ENCODE measurements at places on chromosomes 13 and 19.
A peak's percentile ranks its signal among the peaks of the same experiment; 100 is the strongest.

DNA sequence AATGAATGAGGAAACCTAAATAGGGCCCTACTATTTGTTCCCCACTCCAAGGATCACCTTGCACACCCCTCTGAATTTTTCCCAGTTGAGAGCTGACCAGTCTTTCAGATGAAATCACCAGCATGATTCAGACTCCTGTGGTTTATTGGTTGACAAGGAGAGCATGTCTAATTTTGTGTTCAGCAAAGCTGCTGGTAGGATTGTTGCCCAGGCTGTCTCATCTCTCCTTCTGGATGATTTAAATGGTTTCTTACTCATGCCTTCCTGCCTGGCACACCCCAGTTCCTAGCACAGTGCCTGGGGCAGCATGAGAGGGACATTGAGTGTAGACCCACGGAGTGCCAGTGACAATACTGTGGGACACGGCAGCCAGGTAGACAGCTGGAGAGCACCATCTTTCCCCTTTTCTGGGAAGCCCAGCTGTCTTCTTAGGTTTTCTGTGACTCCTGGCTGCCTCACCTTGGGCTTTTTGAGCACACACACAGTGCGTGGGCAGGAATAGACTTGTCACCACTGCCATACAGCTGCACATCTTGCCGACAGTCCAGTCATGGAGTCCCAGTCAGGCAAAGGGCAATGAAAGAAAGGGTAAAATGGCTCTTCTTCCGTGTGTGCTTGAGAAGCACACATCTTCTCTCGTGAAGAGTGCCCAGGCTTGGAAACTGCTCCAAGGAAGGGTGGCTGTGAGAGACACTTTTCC, 12.3 kb downstream of the FGF9 start:
- DNase-seq = no peak

GRCh38 chr19:13212759-13213330, 62.6 kb downstream of the IER2 start:
- DNase-seq = peak; percentile 68

- peak; percentile 37 for DNase-seq
Observed at GRCh38 chr13:49444524-49445395, 686 bp downstream of the SETDB2 start.

- no peak for DNase-seq
Observed at GRCh38 chr19:5246554-5247155, 94.0 kb downstream of the PTPRS start.

GRCh38 chr13:39461685-39462266, 141.2 kb downstream of the LHFPL6 start:
- DNase-seq = no peak

GRCh38 chr19:43546581-43546980, 13.6 kb downstream of the ZNF575 start:
- DNase-seq = no peak

- no peak for DNase-seq
Observed at GRCh38 chr19:30167206-30167868, 204.8 kb upstream of the ZNF536 start.

DNA sequence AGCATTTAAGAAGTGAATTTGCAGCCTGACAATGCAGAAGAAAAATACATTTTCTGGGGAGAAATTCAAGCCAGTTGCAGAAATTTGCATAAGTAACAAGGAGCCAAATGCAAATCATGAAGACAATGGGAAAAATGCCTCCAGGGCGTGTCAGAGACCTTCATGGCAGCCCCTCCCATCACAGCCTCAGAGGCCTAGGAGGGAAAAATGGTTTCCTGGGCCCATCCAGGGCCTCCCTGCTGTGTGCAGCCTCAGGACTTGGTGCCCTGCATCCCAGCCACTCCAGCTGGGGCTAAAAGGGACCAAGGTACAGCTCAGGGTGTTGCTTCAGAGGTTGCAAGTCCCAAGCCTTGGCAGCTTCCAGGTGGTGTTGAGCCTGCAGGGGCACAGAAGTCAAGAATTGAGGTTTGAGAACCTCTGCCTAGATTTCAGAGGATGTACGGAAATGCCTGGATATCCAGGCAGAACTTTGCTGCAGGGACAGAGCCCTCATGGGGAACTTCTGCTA, 16.7 kb upstream of the ITM2B start:
- DNase-seq = no peak

- no peak for DNase-seq
Observed at GRCh38 chr19:1085676-1086442, 9.3 kb downstream of the POLR2E start.

DNA sequence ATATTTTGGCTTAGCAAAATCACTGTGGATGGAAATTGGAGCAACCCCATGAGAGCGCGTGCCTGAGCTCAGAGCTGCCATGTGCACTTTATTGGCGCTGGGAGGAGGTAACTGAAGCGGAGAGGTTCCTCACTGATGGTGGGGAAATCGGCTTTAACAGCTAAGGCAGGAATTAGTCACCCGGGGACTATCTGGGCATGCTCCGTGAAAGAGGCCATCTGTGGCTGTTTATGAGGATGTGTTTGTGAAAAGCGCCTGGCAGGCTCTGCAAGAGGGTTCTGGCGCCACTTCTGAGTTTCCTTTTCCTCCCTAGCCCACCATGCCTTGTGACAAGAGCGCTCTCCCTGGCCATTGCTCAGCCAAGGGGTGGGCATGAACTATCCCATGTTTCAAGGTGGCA, 815.6 kb downstream of the UQCRFS1 start:
- no peak for DNase-seq

DNA sequence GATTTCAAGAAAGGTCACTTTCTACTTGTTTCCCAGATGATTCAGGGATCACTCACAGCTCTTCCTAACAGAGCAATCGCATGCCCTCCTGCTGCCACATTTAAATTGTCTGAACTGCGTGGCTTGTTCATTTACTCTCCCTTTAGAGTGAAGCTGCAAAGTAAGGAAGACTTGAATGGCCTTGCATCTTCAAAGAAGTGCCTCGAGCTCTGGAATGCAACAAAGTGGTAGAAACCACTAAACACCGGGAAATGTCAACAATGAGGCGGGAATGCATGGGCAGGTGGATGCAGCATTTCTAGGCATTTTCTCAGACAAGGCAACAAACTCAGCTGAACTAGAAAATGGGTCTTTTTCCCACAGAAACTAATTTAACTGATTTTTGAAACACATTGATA, 10.3 kb upstream of the DACH1 start:
- DNase-seq = no peak

DNA sequence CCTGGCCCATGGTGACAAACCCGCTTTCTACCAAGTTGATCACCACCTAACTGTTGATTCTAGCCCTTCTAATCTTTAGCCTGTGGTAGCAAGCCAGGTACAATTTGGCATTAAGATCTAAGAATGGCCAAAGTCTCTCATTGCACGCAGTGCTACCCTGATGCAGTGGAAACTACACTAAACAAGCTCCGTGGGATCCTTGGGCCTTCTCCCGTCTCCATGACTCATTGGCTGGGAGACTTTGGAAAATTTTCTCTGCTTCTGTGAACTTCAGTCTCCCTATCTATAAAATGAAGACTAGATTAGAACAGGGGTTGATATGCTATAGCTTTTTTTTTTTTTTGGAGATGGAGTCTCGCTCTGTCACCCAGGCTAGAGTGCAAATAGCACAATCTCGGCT, 223.0 kb downstream of the TSHZ3 start:
- no peak for DNase-seq

DNA sequence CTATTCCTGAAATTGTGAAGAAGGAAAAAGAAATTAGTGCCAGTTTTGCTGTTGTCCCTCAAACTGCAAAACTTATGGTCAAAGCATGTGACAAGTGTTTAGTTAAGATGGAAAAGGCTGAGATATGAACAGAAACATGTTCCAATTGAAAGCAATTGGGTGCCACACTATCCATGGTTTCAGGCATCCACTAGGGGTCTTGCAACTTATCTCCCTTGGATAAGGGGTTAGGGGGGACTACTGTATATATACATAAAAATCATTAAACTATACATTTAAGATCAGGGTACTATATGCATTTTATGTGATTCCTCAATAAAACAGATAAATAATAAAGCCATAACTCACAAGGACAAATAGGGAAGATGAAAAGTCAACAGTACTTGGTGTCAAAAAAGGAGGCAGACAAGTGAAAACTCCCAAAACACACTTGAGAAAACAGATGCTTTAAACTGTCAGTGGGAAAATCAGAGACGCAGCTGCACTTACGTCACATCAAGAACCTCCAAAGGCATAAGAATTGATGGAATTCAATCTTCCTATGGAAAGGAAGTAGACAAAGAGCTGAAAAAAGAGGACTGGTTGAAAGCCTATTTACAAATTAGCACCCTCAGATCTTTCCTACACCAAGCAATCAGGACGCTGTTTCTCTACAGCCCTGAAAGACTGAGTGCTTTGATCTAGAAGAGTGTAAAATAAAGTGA, 8.1 kb downstream of the SPART start:
- DNase-seq = no peak

- DNase-seq = no peak
Observed at GRCh38 chr13:52651897-52652195, 790 bp upstream of the SUGT1 start.

All from stimulated activated naive CD8-positive, alpha-beta T cell treated with anti-CD3 and anti-CD28 coated beads, Interleukin-15, amount 100 ng/mL, for 72 hours (primary cell).